ENCODE measurements at places on chromosomes 11 and 22. TPM values are rescaled to one million over a fixed set of nuclear protein-coding genes. Genes with fewer than 3 reads are reported as not detected.

Gene TTLL1
- 6.0 TPM for total RNA-seq

Gene KDM4F
- total RNA-seq = not detected

Gene SLC25A18
- total RNA-seq = 0.96 TPM

DNA sequence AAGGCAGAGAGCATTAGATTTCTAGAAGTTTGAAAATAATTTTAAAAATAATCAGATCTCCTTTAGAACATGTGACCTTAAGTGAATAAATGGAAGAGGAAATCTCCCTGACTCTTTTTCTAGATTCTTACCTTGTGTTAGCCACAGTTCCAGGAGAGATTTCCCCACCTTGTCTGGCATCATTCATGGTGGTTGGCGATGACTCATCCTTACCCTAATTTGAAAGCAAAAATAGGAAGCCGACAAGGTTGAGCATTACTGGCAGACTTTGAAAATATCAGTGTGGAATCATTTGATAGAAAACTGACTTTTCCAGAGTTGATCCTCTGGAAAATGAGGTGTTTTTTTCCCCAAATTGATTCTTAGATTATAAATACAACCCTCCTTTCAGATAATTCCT is 48.1 kb downstream of the CNTN5 start:
- DNase-seq = no peak

Gene CDC45
- 0.80 TPM for total RNA-seq

DNA sequence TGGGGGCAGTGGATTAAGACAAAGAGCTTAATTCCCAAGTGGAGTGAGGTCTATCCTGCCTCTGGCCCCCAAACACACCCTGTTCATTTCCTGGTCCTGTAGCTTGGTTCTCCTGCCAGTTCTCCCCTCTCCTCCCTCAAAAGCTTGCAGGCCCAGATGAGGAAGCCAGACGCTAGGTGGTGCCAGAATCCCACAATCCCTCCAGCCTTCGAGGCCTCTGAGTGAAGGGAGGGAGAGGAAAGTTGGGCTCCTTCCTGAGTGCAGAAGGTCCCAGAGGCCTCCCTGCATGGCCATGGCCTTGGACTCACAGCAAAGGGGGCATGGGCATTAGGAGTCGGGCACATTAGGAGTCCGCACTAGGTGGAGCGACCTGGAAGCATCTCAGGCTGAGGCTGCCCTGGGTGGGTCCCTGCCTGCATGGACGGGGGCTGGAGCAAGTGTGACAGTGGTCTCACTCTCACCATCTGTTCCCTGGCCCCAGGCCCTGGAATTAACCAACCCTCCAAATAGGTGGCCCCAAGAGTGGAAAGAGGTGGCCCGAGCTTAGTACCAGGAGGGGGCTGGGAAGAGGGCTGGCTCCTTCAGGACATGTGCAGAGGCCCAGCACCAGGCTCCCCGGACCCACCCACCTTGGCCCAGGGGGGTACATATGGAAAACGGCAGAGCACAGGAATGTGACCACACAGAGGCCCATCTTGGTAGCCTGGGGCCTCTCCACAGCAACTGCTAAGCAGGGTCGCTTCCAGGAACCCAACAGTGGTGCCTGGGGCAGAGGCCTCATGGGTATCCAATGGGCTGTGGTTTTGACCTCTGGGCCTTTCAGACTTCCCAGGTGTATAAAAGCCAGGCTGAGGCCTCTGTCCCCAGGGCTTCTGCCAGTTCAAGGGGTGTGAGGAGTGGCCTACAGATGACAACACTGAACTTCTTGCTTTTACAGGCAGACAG is 5.2 kb downstream of the FXYD2 start:
- DNase-seq = peak; percentile 89

DNA sequence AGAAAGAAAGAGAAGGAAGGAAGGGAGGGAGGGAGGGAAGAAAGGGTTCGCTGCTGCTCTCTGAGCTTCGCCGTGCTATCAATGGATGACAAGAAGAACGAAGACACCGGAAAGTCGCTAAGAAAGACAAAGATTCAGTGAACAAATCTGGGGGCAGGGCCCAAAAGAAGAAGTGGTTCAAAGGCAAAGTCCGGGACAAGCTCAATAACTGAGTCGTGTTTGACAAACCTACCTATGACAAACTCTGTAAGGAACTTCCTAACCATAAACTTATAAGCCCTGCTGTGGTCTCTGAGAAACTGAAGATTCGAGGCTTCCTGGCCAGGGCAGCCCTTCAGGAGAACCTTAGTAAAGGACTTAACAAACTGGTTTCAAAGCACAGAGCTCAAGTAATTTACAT is 2.9 kb upstream of the TTLL1 start:
- no peak for DNase-seq

- DNase-seq = no peak
Measured at GRCh38 chr11:130689222-130689908, 226.9 kb downstream of the SNX19 start.

DNA sequence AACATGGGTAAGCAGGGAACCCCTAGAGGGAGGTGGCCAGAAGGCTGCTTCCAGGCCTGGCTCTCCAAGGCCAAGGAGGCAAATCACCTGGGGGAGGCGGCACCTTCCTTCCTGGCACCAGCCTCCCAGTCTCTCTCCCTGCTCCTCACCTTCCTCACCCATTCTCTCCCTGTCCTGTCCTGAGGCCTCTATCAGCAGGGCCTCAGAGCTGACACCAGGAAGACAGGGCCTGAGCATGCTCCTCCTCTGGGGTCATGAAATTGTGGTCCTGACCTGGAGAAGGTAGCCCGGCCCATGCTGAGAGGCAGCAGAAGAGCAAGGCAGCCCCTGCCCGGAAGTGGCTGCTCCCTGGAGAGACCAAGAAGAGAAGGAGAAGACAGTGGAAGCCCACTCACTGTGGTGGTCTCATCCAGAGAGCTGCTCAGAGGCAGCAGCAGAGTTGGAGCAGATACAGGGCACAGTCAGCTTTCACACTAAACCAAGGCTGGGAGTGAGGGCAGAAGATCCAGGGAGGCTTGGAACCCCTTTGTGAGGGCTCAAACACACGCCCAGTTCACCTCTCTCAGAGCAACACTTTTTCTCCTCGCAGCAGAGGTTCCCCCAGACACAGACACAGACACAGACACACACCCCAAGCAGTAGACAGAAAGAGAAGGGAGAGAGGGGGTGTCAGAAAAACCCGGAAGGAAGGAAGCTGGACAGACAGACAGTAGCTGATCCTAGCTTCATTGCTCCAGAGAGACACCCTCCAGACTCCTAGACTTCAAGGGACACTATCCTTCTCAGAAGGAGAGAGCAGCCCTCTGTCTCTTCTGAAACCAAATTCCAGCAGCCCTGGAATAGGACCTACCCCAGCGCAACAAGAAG is 1.8 kb downstream of the BCL9L start:
- peak; percentile 36 for DNase-seq

Gene GRAP2
- total RNA-seq = 5.5 TPM

Gene OR51A2
- total RNA-seq = not detected

GRCh38 chr11:118060869-118061268 is 16.0 kb upstream of the TMPRSS4 start:
- peak; percentile 67 for DNase-seq

GRCh38 chr11:121688055-121688491 is 235.3 kb upstream of the SORL1-AS1 start:
- DNase-seq = no peak

DNA sequence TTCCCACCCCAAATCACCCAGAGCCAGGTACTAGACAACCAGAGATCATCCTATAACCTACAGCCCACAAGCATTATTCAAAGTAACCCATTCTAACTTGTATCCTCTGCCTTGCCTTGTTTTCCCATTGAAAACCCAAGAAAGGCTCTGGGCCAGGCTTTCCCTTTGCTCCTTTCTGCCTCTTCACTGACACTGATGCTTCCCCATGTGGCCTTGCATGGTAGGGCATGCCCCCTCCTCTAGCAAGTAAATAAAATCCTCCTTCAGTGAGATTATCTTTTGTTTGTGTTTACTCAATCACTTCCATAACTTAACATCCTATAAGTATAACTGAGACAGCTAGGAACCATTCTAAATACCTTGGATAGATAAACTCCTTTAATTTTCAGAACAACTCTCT is 65.6 kb upstream of the FAR1 start:
- no peak for DNase-seq

Gene FAM111B
- 2.5 TPM for total RNA-seq

DNA sequence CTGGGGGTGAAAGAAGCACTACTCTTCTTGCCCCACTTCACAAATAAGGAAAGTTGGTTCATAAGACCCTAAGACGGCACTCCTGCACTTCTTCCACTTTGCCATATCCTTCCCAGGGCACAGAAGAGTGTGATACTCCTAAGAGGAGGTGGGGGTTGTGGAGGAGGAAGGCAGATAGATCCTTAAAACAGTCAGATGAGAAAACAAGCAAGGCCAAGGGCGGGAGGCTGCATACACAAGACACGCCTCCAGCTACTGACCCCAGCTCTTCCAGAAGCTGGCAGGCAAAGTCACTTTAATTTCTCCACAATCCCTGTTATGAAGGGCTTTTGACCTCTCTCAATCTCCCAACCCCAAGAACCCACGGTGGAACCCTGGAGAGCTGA is 1.6 kb upstream of the CHRM4 start:
- no peak for DNase-seq

- DNase-seq = no peak
Measured at GRCh38 chr11:121451178-121451985, 732 bp upstream of the SORL1 start.

GRCh38 chr11:20623252-20623651 is 23.8 kb downstream of the SLC6A5 start:
- DNase-seq = no peak

All from right cardiac atrium (tissue), 5 donors.